ENCODE measurements at places on chromosomes 1 and 21. TPM values are rescaled to one million over a fixed set of nuclear protein-coding genes. Genes with fewer than 3 reads are reported as not detected.

HES2 gene
- 1.1 TPM for total RNA-seq

SLC5A3 gene
- total RNA-seq = 35.8 TPM

AVPR1B gene
- total RNA-seq = not detected

CFAP107 gene
- not detected for total RNA-seq

ZNF593 gene
- total RNA-seq = 34.4 TPM

OPTC gene
- not detected for total RNA-seq

RSPH1 gene
- total RNA-seq = 0.11 TPM

DIO1 gene
- not detected for total RNA-seq

TPTE gene
- total RNA-seq = not detected

NR0B2 gene
- total RNA-seq = not detected

CHRNB2 gene
- 0.10 TPM for total RNA-seq

MCL1 gene
- total RNA-seq = 307 TPM

PLXNA2 gene
- total RNA-seq = 0.04 TPM

HCRTR1 gene
- total RNA-seq = not detected

MRTO4 gene
- 60.4 TPM for total RNA-seq

NTMT2 gene
- total RNA-seq = not detected

E2F2 gene
- total RNA-seq = 19.3 TPM

TMIGD3 gene
- not detected for total RNA-seq

DSTYK gene
- total RNA-seq = 15.3 TPM

DISP3 gene
- total RNA-seq = 0.82 TPM

ATP5PO gene
- 208 TPM for total RNA-seq

SPATA21 gene
- total RNA-seq = not detected

PDPN gene
- total RNA-seq = not detected

IGSF3 gene
- total RNA-seq = 1.4 TPM

NPR1 gene
- not detected for total RNA-seq

SYCP1 gene
- not detected for total RNA-seq

PGBD5 gene
- total RNA-seq = not detected

DISC1 gene
- total RNA-seq = 12.4 TPM

FCMR gene
- total RNA-seq = 37.3 TPM

GJC2 gene
- 0.16 TPM for total RNA-seq

SLAMF6 gene
- total RNA-seq = 55.2 TPM

ZBTB8B gene
- not detected for total RNA-seq

ATXN7L2 gene
- 21.9 TPM for total RNA-seq

CHI3L2 gene
- 13.8 TPM for total RNA-seq

GABRD gene
- not detected for total RNA-seq

ARHGEF19 gene
- 10.1 TPM for total RNA-seq

MYBPHL gene
- not detected for total RNA-seq

ATP6V1G3 gene
- total RNA-seq = not detected

Measured in activated naive CD4-positive, alpha-beta T cell treated with anti-CD3 and anti-CD28 coated beads, Interleukin-2, amount 50 U/mL, for 72 hours (primary cell).